ENCODE measurements at places on chromosomes 1 and 21.

GRCh38 chr1:145771056-145771455 is 51.8 kb downstream of the CD160 start:
- DNase-seq, result no peak

GRCh38 chr1:36084497-36085115 is 712 bp downstream of the TEKT2 start:
- peak; percentile 10 for DNase-seq

- no peak for DNase-seq
Measured at GRCh38 chr1:108067884-108068540, 103.0 kb upstream of the VAV3 start.

DNA sequence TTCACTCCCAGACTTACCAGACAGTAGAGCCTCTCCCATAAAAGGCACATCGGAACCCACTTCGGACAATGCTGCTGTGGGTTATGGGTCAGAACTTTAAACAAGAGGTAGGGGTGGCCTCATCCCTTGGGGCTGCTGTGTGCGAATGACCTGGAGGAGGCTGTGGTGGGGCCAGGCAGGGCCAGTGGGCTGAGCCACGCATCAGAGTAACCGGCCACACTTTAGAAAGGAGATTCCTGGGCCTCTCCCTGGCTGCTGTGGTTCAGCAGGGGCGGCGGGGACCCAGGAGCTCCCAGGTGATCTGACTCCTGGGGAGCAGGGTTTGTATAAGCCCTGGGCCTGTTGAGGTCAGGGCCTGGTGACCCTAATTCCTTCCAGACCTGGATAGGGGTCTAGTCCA is 110.2 kb upstream of the C1orf174 start:
- no peak for DNase-seq

DNA sequence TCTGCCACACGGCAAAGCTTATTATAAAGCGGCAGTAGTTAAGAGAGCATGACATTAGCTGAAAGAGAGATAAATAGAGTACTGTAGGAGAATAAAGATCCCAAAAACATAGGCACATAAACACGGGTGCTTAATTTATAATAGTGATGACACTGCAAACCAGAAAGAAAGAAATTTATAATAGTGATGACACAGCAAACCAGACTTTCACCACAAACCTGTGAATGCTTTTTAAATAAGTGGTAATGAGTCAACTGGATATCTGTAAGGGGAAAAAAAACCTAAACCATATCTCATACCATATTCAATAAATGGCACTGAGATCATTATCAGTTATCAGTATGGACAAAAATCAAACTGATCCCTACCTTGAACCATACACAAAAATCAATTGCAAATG is 25.5 kb downstream of the USP1 start:
- DNase-seq, result peak; percentile 11
